Stimulated activated CD8-positive, alpha-beta memory T cell treated with anti-CD3 and anti-CD28 coated beads, Interleukin-15, amount 100 ng/mL, for 24 hours (primary cell): ENCODE measurements at places on chromosomes 2 and 18.

- DNase-seq: no peak
Measured at GRCh38 chr2:238450440-238450861, 23.7 kb downstream of the ASB1 start.

- DNase-seq: no peak
Measured at GRCh38 chr2:101007415-101008345, 5.6 kb downstream of the RPL31 start.

DNA sequence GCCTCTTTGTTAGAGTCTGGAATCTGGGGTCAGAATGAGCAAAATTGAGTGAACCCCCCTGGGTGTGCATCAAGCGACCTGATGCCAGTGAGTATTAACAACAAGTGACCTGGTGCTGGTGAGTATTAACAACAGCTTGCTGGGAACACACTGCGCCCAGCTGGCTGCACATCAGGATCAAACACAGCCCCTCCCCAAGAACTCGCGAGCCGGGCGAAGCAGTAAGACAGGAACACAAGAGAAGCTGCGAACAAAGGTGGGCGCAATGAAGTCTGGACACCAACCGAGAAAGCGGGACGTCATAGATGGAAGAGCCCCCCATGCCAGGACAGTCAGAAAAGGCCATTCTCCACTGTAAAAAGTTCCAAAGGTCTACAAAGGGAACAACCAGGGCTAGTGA lies 34.3 kb downstream of the CRACDL start:
- DNase-seq: no peak

DNA sequence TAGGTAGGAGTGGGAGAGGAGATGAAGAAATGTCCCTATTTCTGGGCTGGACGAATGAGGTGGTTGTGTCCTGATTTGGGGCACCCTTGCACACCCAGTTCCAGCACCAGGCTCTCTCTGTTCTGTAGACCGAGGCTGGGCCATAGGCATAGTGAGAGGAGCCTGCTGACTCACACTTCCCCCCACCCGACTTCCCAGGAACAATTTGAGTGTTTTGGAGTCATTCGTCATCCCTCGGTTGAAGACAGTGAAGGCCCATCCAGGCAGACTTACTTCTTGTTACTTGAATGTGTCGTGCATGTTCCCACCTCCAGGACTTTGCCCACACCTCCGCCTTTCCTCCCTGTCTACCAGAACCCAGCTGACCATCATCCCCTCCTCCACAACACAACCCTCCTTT lies 179.1 kb downstream of the HAUS1 start:
- no peak for DNase-seq

DNA sequence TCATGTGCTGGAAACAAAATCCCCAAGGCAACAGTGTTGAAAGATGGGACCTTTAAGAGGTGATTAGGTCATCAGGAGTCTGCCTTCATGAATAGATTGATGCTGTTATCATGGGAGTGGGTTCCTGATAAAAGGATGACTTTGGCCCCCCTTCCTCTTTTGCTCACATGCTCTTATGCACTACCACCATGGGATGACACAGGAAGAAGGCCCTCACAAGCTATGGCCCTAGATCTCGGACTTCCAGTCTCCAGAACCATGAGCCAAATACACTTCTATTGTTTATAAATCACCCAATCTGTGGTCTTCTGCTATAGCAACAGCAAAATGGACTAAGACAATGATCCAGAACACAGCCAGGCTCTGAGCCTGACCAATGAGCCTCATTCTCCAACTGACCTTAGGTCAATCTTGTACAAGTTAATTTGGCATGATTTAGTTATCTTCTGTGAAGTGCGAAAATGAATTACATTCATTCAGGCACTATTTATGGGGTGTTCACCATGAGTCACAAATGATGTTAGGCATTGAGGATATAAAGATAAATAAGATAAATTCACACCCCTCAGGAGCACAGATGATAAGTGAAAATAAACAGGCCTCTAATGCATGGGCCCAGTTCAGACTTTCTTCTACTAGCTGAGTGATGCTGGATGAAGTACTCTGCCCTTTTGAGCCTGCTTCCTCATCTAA lies 37.7 kb upstream of the NT5C1B start:
- DNase-seq: no peak

GRCh38 chr2:241158546-241158900 lies 8.3 kb downstream of the PPP1R7 start:
- DNase-seq: no peak

DNA sequence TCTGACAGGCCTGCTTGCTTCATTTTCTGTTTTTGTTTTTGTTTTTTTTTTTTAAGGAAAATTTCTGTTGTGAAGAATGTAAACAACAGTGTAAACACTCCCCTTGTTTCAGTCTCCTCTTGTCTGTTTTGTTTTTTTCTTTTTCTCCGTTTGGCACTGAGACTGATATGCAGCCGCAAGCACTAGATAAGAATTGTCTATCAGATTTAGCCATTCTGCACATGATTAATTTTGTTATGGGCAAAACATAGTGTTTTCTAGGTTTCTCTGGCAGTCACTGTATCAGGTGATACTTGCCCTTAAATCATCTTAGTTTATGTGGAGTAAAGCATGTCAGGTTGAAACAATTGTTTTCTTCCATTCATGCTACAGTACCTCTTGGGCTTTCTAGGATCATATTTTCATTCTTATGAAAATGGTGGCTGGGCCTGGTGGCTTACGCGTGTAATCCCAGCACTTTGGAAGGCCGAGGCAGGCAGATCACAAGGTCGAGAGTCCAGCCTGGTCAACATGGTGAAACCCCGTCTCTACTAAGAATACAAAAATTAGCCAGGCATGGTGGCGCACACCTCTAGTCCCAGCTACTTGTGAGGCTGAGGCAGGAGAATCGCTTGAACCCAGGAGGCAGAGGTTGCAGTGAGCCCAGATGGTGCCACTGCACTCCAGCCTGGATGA lies 12.9 kb upstream of the RBMS1 start:
- DNase-seq: no peak

DNA sequence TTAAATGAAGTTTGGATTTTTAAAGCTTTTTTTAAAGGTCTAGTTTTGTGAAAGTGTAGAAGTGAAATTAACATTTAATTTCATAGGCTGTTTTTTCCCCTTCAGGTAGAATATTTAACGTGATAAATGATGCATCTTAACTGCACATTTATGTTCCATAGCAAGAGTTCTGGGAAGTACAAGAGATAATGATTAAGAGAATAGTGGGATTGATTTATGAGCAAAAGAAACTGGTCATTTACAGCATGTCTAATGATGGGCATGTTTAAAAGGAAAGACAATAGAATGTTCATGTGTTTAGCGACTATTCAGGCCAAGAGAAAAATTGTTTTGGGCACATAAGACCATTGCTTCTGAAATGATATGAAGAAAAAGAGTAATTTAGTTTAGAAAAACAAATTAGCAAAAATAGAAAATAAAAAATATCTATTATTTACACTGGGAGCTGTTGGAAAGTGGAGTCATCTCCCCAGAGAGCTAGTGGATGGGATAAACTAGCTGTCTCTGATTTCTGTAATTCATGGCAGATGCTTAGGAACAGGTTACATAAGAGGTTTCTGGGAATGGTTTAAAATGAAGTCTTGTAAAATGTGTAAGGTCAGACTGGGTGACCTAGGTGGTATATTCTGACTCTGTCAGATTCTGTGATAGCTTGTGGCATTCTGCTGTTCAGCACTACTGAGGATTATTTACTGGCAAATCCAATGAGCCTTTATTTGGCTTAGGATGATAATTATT lies 60.7 kb downstream of the WDR7 start:
- no peak for DNase-seq

DNA sequence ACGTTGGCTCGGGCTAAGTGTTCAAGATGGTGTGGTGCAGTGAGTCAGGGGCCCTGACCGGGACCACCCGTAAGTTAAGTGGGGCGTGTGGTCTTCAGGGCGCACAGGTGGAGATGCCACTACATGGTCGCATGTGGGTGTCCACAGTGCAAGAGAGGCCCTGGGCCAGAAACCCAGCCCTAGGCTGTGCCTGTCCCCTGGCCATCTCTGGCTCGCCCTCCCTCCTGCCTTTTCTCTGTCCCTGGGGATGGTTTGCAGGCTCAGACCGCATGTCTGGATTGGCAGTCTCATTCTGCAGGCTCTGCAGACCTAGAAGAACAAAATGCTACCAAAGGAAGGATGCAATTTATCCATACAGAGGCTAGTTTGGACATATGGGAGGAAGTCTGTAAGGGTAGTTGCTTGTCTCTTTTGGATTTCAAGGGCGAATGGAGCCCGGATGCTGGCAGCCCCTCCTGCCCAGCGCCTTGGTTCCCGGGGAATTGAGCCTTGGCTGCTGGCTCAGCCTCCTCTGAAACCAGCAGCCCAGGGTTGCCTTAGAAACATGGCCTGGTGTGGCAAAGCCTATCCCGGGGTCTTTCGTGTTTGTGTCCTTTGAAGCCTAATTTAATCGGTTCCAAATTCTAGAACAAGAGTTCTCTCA lies 417.5 kb upstream of the HS6ST1 start:
- DNase-seq: no peak

DNA sequence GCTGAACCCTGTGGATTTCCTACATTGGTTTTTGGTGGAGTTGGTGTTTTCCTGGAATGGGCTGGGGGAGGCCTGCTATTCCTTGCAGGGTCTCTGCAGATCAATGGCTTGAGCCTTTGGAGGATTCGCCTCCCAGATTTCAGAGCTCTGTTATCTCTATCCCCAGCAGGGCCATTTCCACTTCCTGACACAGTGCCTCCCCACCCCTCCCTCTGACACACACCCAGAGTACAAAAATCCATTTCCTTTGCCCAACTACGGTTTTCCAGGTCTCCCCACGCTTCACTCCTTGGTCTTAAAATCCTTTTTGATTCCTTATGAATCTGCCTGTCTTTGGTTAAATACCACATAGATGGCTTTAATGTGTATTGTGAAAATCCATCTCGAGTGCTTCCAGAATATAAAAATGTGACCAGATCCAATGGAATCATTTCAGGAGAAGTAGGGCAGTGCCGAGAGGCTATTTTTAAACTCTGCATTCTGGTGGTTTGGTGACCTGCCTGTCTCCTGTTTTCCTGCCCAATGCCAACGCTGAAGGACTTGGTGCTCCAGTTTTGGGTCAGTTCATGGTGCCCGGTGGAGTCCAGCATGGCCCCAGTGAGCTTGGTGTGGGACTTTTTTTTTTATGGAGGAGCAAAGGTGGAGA lies 60.9 kb downstream of the ARL4C start:
- no peak for DNase-seq

DNA sequence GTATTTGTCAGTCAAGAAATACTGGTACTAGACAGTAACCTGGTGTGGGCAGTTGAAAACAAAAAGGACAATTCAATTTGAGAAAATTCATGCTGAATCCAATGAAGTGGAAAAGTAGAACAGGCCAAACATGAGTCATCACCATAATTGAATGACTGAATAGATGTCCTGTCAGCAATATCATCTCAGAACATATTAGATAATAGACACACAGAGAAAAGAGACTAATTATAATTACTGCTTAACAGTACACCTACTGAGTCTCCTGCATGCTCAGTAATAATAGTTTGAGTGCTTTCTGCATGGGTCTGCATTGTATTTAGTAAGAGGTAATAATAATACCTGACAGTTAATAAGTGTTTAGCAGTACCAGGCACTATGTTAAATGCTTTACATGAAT lies 138.6 kb upstream of the ZC3H15 start:
- no peak for DNase-seq

DNA sequence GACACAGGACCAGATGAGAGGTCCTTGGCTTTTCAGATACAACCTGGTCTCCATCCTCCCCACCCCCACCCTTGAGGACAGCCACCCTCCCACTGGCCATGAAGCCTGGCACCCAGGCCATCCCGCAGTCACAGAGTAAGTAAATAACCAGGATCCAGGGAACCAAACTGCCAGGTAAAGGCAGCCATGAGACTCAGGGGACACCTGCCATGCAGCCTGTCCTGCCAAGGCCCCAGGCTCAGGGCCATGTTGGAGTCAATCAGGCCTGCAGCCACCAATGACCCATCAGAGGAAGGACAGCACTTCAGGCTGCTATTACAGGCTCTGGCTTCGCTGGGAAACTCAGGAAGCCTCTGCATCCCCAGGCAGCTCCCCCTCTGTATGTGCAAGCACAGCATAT lies 15.6 kb downstream of the SPATA3 start:
- no peak for DNase-seq

- no peak for DNase-seq
Measured at GRCh38 chr2:172227719-172228118, 125.0 kb upstream of the DLX2 start.

DNA sequence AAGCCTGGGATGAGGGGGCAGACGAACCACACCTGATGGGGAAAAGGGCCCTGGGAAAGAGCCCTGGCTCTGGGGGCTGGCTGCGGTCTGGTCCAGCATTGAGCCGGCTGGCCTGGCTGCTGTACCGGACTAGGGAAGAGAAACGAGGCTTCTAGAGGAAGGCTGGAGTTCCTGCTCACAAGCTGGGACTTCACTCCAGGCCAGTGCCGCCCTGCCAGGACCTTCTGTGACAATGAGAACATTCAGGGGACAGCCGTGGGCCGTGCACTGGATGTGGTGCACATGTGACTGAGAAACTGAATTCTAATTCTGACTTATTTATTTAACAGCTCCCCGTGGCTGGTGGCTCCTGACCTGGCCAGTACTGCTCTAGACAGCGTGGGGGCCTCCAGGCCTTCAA lies 269.3 kb downstream of the HDAC4 start:
- no peak for DNase-seq

GRCh38 chr2:224924631-224925030 lies 117.6 kb downstream of the DOCK10 start:
- DNase-seq: no peak

DNA sequence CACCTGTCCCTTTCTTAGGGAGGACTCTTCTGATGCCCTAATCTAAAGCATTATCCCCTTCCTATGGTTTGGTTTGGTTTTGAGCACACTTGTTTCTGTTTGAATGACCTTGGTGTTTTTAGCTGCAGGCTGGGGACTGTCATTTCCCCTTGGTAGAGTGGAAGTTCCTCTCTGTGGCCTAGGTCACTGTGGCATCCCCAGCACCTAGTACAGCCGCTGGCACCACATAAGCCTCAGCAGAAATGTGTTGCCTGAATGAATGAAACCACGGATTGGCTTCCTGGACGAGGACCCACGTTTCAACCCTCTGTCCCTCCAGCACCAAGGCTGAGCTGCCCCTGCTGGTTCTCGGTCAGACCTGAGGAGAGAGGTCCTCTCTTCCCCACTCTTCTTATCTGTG lies 159.9 kb downstream of the CTIF start:
- no peak for DNase-seq
